ENCODE measurements at places on chromosomes 7 and 10. TPM values are rescaled to one million over a fixed set of nuclear protein-coding genes. Genes with fewer than 3 reads are reported as not detected.

The ADAM12 gene
- 5.4 TPM for total RNA-seq

The GHRHR gene
- total RNA-seq: 0.29 TPM

The RBM20 gene
- total RNA-seq: 1.4 TPM

The OPALIN gene
- not detected for total RNA-seq

The BMPER gene
- total RNA-seq: 6.3 TPM

The ADAP1 gene
- total RNA-seq: 4.0 TPM
